ENCODE measurements at places on chromosomes 16 and 17.

DNA sequence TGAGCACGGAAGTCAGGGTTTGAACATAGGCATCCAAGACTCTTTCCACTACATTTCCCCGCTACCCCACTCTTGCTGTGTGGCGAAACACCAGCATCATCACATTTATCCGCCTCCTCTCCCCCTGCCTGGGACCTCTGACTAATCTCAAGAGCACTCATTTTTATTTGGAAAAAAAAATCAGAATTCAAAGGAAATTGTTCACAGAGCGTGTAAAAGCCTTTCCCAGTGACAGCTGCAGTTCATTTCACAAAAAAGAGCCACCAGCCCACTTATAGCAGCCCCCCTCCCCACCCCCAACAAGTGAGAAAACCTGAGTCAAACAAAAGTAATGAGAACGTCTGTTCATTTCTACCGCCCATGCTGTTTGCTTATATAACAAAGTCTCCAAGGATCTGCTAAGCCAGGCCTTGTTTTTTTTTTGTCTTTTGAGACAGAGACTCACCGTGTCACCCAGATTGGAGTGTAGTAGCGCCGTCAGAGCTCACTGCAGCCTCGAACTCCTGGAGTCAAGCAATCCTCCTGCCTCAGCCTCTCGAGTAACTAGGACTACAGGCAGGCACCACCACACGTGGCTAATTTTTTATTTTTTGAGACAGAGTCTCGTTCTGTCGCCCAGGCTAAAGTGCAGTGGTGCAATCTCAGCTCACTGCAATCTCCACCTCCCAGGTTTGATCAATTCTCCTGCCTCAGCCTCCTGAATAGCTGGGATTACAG, 48.3 kb upstream of the HAPSTR1 start:
- DNase-seq = peak; percentile 20

- no peak for DNase-seq
Observed at GRCh38 chr17:64411999-64412771, 21.5 kb upstream of the PECAM1 start.

- peak; percentile 54 for DNase-seq
Observed at GRCh38 chr17:76458580-76459490, 5.9 kb upstream of the UBE2O start.

DNA sequence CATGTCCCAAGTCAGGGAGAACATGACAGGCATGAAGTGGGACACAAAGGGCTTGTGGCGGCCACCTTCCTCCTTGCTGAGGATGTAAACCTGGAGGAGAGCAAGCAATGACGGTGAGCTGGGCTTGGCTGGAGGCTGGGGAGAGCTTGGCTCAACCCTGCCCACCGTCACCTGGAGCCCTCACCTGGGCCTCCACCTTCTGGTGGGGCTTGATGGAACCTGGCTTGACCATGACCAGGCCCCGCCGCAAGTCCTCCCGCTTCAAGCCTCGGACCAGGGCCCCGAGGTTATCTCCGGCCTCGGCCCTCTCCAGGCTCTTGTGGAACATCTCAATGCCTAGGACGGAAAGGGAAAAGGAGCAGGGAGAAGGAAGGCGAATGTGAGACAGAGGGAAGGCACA, 2.4 kb downstream of the TUFM start:
- DNase-seq = no peak

GRCh38 chr17:6670999-6671398, 19.4 kb downstream of the C17orf100 start:
- no peak for DNase-seq

DNA sequence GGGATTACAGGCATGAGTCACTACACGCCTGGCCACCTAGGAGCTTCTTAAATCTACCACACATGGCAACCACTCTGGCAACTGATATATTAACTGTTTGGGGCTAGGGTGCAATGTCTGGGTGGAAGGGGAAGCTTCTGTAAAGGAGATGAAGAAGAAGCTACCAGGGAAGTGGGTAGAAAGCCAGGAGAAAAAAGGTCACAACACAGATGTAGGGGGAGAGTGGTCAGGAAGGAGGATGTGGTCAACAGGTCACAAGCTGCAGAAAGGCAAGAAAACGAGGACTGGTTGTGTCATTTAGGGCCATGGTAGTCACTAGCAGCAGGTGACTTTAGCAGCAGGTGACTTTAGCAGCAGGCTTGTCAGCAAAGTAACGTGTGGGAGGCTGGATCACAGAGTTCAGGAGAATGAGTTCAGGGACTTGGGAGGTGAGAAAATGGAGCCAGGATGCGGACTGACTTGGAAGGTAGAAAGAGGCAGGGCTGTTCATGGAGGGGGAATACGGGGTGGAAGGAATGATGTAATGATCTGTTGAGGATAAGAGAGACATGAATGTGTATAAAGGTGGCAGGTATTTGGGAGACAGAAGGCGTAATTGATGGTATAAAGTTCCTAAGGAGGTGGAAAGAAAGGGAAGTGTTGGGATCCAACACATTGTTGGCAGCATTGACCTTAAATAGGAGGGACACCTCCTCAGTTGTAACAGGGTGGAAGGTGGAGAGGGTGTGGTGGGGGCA, 16.3 kb upstream of the WFIKKN2 start:
- no peak for DNase-seq

DNA sequence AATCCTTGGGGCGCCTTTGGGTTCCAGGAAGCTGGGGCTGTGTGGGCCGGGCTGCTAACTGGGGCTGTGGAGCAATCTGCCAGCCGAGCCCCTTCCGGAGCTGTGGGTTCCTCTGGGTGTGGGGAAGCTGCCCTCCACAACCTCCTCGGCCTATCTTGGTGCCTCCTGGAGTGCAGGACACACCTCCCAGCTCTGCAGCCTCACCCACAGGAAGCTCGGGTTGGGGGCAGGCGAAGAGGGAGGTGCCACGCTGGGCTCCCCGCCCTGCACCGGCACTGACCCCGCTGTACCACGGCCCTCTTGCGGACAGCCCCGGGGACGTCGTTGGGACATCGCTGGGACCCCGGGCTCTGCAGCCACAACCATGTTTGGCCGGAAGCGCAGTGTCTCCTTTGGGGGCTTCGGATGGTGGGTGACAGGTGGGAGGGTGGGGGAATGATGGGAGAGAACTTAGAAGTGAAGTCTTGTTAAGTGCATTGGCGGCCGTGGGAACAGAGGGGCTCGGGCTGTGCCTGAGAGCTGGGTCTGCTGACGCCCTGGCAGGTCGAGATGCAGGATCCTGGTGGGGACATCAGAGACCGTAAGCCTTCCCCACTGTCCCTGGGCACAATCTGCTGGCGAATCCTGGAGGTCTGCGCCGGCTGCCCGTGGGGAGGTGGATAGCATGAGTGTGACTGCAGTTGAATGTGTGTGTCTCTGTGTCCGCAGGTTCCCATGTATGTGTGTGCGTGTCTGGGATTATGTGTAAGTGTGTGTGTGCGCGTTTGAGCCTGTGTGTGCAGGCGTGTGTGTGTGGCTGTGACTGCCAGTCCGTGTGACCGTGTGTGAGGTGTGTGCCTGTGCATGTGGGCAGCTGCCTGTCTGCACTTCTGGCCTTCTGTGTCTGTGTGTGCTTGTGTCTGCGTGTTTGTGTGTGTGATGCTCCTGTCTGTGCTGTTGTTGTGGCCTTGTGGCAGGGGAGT, at the start of gene RAP1GAP2:
Gene RAP1GAP2, plus strand, starts transcription at position 275 of the 962 bp plus-strand sequence. Its CDS starts 90 bp downstream, at position 365.
- no peak for DNase-seq

- DNase-seq = no peak
Observed at GRCh38 chr17:70345061-70345460, 175.7 kb downstream of the KCNJ2 start.

DNA sequence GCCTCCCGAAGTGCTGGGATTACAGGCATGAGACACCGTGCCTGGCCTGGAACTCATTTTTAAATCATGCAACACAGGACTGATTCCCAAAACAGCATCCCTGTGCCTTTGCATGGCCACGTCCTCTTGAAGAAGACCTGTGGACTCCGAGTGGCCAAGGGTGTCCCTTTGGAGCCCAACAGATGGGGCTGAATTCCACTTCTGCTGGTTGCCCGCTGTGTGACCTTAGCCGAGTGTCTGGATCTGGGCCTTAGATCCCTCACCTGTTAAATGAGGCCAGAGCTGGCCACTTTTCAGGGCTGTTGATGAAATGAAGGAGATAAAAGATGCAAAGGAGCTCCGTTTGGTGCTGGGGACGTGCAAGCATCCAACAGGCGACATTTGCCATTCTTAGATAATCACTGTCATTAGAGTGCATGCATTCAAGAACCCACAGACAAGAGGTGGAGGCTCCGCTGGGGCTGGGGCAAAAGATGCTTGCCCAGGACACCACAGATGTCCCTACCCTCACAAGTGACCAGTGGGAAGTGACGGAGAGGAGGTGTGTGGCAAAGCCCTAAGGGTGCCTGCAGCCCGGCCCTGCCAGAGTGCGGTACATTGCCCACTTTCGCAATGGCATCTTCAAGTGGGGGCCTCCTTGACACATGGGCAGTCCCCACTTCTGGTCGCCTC, 354.1 kb upstream of the TNRC6C start:
- DNase-seq = no peak

DNA sequence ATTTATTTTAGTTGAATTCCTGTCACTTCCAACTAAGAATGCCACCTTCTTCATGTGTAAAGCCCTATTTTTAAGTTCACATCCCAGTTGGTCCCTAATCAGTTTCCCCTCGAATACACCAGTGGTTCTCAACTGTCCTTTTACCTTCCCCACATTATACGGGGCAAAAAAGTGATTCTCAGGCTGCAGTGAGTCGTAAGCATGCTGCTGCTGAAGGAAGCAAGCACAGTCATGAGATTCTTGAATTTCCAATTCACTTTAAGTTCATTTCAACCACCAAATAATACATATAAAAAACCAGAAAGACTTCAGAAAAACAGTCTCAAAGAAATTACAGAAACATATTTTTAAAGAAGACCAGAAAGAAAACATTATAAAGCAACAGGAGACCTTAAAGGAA, 47.9 kb downstream of the UBE2G1 start:
- DNase-seq = no peak

GRCh38 chr17:80481284-80482057, 5.1 kb upstream of the NPTX1 start:
- no peak for DNase-seq

GRCh38 chr16:27374804-27375425, 27.1 kb upstream of the IL21R start:
- DNase-seq = peak; percentile 65

GRCh38 chr16:2044541-2044940, 3.1 kb downstream of the NTHL1 start:
- DNase-seq = no peak

- DNase-seq = no peak
Observed at GRCh38 chr16:47448830-47449575, 11.9 kb downstream of the ITFG1 start.

- no peak for DNase-seq
Observed at GRCh38 chr17:68507576-68507975, 4.7 kb upstream of the PRKAR1A start.

DNA sequence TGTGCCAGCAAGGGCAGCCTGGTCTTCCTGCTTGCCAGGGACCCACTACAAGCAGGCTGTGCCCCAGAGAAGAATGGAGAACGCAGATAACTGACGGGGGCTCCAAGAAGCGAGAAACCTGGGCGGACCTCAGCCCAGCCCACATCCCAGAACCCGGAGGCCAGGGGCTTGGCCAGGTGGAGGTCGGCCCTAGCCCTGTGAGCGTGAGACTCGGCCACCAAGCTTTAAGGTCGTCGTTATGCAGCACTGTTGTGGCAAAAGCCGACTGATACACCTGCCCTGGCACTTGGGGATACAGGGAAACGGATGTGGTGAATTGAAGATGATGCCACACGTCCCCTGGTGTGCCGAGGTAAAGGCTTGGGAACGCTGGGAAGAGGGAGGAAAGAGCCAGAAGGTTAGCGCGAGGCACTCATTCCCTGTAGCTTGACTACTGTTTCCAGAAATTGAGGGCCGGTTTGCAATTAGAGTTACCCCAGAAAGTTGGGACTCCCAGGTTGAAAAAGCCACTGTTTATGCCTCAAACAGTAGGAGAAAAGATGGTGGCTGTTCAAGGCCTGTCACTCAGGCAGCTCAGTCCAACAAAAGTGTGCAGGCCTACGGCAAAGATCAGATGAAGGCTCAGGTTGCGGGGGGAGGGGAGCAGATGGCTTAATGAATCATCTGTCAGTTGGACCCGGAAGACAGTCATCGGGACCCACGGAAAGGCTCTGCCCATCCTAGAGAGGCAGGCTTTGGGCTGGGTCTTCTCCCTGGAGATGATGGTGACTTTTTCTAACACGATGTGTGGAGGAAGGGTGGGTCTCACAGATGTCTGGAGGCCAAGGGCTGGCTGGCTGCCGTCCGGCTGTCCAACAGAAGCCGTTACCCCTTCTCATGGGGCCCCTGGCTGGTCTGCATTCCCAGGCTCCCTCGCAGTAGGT, 45.6 kb upstream of the BAHCC1 start:
- DNase-seq = peak; percentile 67

GRCh38 chr17:43860927-43861622, 14.1 kb downstream of the CD300LG start:
- DNase-seq = no peak

DNA sequence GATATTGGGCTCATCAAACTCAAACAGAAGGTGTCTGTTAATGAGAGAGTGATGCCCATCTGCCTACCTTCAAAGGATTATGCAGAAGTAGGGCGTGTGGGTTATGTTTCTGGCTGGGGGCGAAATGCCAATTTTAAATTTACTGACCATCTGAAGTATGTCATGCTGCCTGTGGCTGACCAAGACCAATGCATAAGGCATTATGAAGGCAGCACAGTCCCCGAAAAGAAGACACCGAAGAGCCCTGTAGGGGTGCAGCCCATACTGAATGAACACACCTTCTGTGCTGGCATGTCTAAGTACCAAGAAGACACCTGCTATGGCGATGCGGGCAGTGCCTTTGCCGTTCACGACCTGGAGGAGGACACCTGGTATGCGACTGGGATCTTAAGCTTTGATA, 2.6 kb upstream of the HPR start:
- no peak for DNase-seq

- DNase-seq = peak; percentile 30
Observed at GRCh38 chr16:11743308-11744074, 834 bp upstream of the TXNDC11 start.

- no peak for DNase-seq
Observed at GRCh38 chr16:75236736-75237397, 14.6 kb downstream of the BCAR1 start.

DNA sequence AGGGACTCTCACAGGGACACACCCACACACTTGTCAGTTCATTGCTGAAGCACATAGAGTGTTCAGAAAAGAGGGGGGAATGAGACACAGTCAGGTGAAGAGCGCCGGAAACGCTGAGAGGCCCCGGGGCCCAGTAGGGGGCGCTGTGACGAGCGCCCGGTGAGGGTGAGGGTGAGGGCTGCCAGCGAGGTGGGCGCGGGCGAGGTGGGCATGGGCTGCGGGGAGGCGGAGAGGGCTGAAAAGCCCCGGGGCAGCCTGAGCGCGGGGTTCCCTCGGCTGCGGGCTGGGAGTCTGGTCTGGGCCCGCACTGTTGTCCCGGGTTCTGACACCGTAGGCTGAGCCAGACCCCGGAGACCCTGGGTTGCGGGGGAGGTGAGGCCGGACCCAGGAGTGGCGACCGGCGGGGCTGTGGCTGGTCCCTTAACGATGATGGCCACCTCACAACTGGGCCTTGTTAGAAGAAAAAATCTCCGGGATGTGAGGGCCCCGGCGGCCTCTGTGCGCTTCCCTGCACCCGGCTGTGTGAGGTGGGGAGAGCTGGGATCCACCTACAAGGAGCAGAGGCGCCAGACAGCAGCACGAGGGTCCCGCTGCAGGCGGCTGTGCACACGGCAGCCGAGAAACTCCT, 91.4 kb downstream of the C16orf78 start:
- DNase-seq = no peak
